ENCODE measurements at places on chromosomes 1 and 21. TPM values are rescaled to one million over a fixed set of nuclear protein-coding genes. Genes with fewer than 3 reads are reported as not detected.
A peak's percentile ranks its signal among the peaks of the same experiment; 100 is the strongest.

- H3K27ac ChIP-seq: no peak overlapping the region
- no peaks in the 10 kb centered on the region for H3K27me3 ChIP-seq
- no peaks in the 10 kb centered on the region for H3K36me3 ChIP-seq
- DNase-seq: peak; percentile 15
- peaks cover 12% of the 10 kb centered on the region for H3K4me1 ChIP-seq
Observed at GRCh38 chr1:115219927-115220326, 118.1 kb downstream of the NGF start.

Gene STIL
- 59.0 TPM for total RNA-seq

- H3K4me3 ChIP-seq: no peak overlapping the region
- H3K4me1 ChIP-seq: peaks cover 13% of the 10 kb centered on the region
- H3K36me3 ChIP-seq: no peaks in the 10 kb centered on the region
- H3K27ac ChIP-seq: no peak overlapping the region
Observed at GRCh38 chr1:230170622-230171021, 103.6 kb downstream of the GALNT2 start.

Gene SLC1A7
- total RNA-seq: not detected

- peaks cover 2% of the 10 kb centered on the region for H3K4me1 ChIP-seq
- H3K27ac ChIP-seq: no peak overlapping the region
- no peak for DNase-seq
- H3K27me3 ChIP-seq: no peaks in the 10 kb centered on the region
- H3K36me3 ChIP-seq: no peaks in the 10 kb centered on the region
Observed at GRCh38 chr1:59703918-59704378, 110.8 kb upstream of the HOOK1 start.

DNA sequence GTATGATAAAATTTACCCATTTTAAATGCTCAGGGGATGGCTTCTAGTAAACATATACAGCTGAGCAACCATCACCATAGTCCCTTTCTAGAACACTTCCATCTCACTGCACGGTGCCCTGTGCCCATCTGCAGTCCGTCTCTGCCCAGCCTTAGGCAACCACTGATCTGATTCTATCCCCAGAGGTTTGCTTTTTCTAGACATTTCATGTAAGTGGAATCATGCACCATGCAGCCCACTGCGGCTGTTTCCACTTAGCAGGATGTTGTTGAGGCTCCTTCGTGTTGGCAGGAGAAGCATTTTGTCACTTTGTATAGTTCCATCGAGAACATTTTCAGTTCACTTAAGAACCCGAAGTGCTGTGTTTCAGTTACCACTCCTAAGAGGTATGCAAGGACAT is 27.8 kb upstream of the VAMP3 start:
- H3K27ac ChIP-seq: no peak overlapping the region
- no peaks in the 10 kb centered on the region for H3K36me3 ChIP-seq
- H3K4me1 ChIP-seq: no peaks in the 10 kb centered on the region
- no peak overlapping the region for H3K4me3 ChIP-seq
- H3K27me3 ChIP-seq: no peaks in the 10 kb centered on the region

DNA sequence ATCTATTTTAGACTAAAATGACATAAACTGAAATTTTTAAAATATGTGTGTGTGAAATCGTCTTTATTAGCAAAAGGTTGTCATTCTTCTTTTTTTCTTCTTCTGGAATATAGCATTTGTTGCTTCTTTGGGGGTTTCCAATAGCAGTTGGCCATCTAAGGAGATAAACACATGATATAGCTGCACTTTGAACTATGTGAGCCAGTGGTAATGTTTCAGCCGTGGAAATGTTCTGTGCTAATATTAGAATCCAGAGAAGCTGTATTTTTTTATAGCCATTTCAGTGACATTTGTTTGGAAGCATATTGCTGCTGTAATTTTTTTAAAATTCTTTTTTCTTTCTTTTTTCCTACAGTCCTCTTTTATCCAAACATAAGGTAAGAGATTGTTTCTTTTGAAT is 75.1 kb downstream of the CNST start:
- DNase-seq: no peak
- no peaks in the 10 kb centered on the region for H3K27me3 ChIP-seq
- no peak overlapping the region for H3K27ac ChIP-seq
- no peaks in the 10 kb centered on the region for H3K36me3 ChIP-seq

DNA sequence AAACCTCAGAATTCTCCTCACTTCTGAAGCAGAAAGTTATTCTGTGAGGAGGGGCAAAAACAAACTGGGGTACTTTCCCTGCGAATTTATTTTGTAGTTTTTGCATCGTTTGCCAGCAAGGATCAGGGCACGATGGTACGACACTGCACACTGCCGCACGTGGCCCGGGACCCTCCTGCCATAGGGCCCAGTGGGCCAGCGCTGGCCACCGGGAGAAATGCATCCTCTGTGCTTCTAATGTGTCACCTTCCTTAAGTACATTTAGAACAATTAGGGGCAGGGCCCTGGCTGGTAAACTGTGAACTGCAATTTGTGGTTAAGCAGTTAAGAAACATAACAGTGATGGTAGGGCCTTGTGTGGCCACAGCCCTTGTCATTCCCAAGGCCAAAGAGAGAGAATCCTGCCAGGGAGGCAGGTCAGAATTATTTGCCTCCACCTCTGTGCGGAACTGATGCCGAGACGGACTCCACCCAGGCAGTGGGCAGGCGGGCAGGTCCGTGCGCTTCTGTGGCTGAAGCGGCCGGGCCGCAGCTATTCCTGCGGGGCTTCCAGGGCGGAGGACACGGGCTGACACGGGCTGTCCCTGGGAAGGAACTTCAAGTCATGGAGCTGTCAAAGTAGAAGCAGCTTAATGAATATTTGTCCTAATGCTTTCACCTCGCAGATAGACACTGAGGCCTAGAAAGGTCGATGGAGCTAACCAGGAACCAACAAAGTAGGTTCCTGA is 12.5 kb downstream of the GPR137B start:
- H3K4me3 ChIP-seq: no peak overlapping the region
- no peaks in the 10 kb centered on the region for H3K36me3 ChIP-seq
- no peaks in the 10 kb centered on the region for H3K4me1 ChIP-seq

DNA sequence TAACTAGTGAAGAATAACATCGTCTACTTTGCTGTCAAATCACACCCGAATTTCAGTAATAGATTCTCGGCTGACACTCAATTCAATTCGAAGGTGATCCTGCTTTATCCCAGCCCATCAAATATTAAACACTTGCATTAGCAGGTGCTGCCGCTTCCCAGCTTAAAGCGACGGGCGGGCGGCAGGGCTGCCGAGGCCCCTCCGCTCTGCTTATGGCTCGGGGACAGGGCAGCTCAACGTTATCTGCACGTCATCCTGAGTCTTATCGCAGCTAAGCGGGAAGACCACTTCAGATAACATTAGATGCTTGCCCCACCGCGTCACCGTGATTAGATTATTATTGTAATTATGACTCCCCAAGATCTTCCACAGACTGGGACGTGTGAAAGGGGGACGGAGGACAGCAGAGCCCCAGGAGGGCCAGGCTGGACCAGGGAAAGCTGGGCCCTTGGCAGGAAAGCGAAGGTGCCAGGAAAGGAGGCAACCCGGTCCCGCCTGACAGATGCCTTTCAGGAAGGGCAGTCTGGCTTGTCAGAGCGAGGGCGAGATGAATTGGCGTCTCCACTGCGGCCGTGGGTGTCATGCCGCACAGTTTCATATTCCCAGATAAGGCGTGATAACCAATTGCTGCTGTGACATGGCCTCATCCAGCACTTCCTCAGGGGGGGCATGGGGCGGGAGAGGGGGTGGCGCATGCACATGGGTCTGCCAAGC is 37.0 kb downstream of the DMAP1 start:
- peaks cover 13% of the 10 kb centered on the region for H3K4me1 ChIP-seq
- no peaks in the 10 kb centered on the region for H3K36me3 ChIP-seq
- no peaks in the 10 kb centered on the region for H3K27me3 ChIP-seq
- DNase-seq: no peak

Gene BTBD8
- 14.3 TPM for total RNA-seq

- no peaks in the 10 kb centered on the region for H3K4me1 ChIP-seq
- H3K36me3 ChIP-seq: no peaks in the 10 kb centered on the region
- no peak for DNase-seq
- no peaks in the 10 kb centered on the region for H3K27me3 ChIP-seq
Observed at GRCh38 chr1:44661781-44662682, 12.2 kb downstream of the TMEM53 start.

- no peaks in the 10 kb centered on the region for H3K36me3 ChIP-seq
- DNase-seq: peak; percentile 64
- H3K27ac ChIP-seq: peak overlapping the region; percentile 89
- H3K27me3 ChIP-seq: no peaks in the 10 kb centered on the region
- H3K4me3 ChIP-seq: peak overlapping the region; percentile 31
Observed at GRCh38 chr1:39268112-39268581, 63.7 kb downstream of the MACF1 start.

- no peaks in the 10 kb centered on the region for H3K27me3 ChIP-seq
- H3K36me3 ChIP-seq: no peaks in the 10 kb centered on the region
- H3K27ac ChIP-seq: no peak overlapping the region
- DNase-seq: no peak
- no peak overlapping the region for H3K4me3 ChIP-seq
- peaks cover 10% of the 10 kb centered on the region for H3K4me1 ChIP-seq
Observed at GRCh38 chr21:37684547-37684946, 231.7 kb downstream of the KCNJ6 start.

GRCh38 chr1:61138921-61139774 is 56.8 kb downstream of the NFIA start:
- no peaks in the 10 kb centered on the region for H3K36me3 ChIP-seq
- DNase-seq: peak; percentile 28
- H3K4me1 ChIP-seq: peaks cover 17% of the 10 kb centered on the region
- H3K27me3 ChIP-seq: no peaks in the 10 kb centered on the region

DNA sequence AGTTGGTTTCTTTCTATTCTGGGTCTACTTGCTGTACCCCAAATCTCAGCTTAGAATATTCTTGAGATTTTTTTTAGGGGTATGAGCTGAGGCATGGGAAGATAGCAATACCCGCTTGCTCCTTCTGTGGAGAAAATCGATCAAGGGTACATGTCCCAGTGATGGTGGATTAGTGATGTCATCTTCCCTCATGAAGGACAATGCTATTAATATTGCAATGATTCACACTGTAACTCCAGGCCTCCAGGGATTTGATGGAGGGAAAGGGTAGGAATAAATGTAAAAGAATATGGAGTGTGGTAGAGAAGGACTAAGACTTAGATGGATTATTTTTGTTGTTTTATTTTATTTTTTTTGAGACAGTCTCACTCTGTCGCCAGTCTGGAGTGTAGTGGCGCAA is 47.4 kb downstream of the XCL1 start:
- no peak overlapping the region for H3K27ac ChIP-seq
- no peaks in the 10 kb centered on the region for H3K27me3 ChIP-seq
- DNase-seq: no peak

Gene AKNAD1
- total RNA-seq: not detected

Gene TRIM67
- total RNA-seq: not detected

DNA sequence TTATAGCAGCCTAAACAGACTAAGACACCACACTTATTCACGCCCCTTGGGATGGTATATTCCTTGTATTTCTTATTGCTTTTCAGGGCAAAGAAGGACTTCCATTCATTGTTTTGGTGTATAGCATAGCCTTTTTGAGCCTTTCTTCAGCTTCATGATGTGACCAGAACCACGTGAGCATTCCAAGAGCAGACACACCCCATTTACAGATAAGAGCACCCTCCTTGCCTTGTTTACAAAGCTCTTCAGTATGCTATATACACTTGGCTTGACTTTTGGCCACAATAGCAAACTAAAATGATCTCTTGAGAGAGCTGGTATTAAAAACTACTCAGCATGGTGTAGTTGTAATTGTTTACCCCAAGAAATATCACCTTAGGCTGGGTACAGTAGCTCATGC is 78.7 kb downstream of the PIK3R3 start:
- no peak overlapping the region for H3K4me3 ChIP-seq
- H3K27ac ChIP-seq: no peak overlapping the region
- H3K36me3 ChIP-seq: peaks cover 18% of the 10 kb centered on the region

Gene RPS6KC1
- total RNA-seq: 21.5 TPM

Gene GJC2
- total RNA-seq: not detected

DNA sequence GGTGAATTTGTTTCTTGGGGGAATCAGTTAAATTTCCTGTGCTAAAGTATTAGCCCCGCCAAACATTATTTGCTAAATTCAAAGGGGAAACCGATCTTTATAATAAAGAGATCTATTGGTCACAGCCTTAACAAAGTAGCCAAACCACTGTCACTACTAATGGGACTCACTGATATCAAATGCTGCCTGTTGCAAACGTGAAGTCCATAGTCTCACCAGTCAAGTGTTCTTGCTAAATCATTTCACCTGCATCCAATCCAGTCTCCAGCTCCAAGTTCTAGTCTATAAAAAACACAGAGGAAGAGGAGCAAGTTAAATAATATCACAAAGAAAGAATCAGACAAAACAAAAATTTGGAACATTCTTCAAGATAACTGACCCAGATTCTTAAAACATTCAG is 30.1 kb downstream of the SH3BGR start:
- H3K4me1 ChIP-seq: peaks cover 15% of the 10 kb centered on the region
- H3K27ac ChIP-seq: no peak overlapping the region
- DNase-seq: no peak
- H3K27me3 ChIP-seq: no peaks in the 10 kb centered on the region

GRCh38 chr1:19179597-19180264 is 30.3 kb downstream of the UBR4 start:
- H3K27me3 ChIP-seq: no peaks in the 10 kb centered on the region
- H3K4me1 ChIP-seq: no peaks in the 10 kb centered on the region
- H3K4me3 ChIP-seq: no peak overlapping the region
- H3K36me3 ChIP-seq: peaks cover 16% of the 10 kb centered on the region
- DNase-seq: peak; percentile 20

Gene L1TD1
- total RNA-seq: 12.5 TPM

Gene CELA3B
- total RNA-seq: not detected

Gene CYP4Z1
- total RNA-seq: not detected

Gene RNU1-3
- total RNA-seq: under 0.01 TPM

DNA sequence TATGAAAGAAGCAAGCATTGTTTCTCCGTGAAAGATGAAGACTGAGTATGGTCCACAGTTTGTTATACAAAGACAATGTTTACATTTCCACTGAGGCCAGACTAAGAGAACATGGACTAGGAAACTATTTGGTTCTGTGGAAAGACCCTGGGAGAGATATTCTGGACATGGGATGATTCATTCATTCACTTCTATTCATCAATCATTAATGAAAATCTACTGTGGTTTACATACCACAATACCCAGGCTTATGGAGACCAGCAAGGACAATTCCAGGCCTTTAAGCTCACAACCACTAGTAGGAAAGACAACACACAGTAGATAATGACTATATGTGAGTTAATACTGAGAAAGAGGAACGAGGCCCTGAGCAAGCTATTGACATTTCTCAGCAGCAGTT is 125.4 kb downstream of the TBX15 start:
- no peaks in the 10 kb centered on the region for H3K36me3 ChIP-seq
- no peaks in the 10 kb centered on the region for H3K27me3 ChIP-seq
- H3K4me3 ChIP-seq: no peak overlapping the region
- no peak for DNase-seq

- H3K27me3 ChIP-seq: peaks cover 99% of the 10 kb centered on the region
- H3K36me3 ChIP-seq: no peaks in the 10 kb centered on the region
- peaks cover 18% of the 10 kb centered on the region for H3K4me1 ChIP-seq
- peak; percentile 50 for DNase-seq
- no peak overlapping the region for H3K27ac ChIP-seq
Observed at GRCh38 chr1:53738205-53739108, 507 bp downstream of the GLIS1 start.

DNA sequence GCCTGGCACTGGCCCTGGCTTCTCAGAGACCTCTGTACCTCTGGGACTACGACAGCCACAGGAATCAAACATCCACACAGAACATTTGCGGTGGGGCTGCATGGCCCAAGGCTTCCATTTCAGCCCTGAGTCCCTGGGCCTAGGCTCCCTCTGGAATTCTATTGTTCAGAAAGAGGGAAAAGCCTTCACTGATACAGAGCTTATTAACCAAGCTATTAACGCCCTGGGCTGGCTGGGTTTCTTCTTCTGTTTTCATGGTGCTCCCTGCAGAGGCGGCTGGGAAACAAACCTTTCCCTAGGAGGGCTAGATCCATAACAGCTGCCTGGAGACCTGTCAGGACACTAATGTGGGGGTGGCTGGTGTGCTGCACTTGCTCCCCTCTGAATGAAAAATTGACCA is 88.2 kb downstream of the KAZN start:
- H3K36me3 ChIP-seq: no peaks in the 10 kb centered on the region
- peak overlapping the region; percentile 77 for H3K27ac ChIP-seq
- peaks cover 39% of the 10 kb centered on the region for H3K4me1 ChIP-seq
- H3K27me3 ChIP-seq: no peaks in the 10 kb centered on the region
- peak; percentile 81 for DNase-seq

Data from neural progenitor cell (in vitro differentiated cells).